ENCODE measurements at places on chromosomes 1 and 21.

DNA sequence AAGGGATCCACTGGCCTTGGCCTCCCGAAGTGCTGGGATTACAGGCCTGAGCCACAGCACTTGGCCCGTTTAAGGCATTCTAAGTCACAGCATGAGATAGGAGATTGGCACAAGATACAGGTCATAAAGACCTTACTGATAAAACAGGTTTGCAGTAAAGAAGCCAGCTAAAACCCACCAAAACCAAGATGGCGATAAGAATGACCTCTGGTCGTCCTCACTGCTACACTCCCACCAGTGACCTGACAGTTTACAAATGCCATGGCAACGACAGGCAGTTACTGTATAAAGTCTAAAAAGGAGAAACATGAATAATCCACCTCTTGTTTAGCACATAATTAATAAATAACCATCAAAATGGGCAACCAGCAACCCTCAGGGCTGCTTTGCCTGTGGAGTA is 33.3 kb upstream of the RCC2 start:
- no peak for DNase-seq

- DNase-seq: no peak
Measured at GRCh38 chr1:155904261-155904660, 6.9 kb downstream of the RIT1 start.

DNA sequence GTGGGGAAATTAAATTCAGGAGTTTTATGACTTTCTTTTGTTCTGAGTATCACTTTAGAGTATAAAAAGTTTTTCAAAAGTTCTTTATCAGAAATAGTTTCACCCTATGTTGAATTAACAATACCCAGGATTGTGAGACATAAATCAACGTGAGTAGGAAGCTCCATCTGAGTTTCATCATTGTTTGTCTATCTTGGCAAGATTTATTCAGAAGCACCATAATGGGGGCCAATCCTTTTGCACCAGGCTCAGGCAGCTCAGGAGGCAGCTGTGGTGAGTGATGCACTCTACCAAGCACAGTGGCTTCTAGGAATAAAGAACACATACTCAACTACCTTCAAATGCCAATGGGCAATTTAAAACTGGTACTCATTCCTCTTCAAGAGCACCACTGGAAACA is 12.0 kb downstream of the CREG1 start:
- DNase-seq: no peak

GRCh38 chr1:222126052-222126451 is 384.2 kb upstream of the DUSP10 start:
- no peak for DNase-seq

- DNase-seq: no peak
Measured at GRCh38 chr1:236751935-236752334, 43.2 kb upstream of the MTR start.

- no peak for DNase-seq
Measured at GRCh38 chr1:115726161-115726560, 42.4 kb downstream of the CASQ2 start.

- DNase-seq: peak; percentile 37
Measured at GRCh38 chr1:41371630-41372599, 10.7 kb downstream of the FOXO6 start.

DNA sequence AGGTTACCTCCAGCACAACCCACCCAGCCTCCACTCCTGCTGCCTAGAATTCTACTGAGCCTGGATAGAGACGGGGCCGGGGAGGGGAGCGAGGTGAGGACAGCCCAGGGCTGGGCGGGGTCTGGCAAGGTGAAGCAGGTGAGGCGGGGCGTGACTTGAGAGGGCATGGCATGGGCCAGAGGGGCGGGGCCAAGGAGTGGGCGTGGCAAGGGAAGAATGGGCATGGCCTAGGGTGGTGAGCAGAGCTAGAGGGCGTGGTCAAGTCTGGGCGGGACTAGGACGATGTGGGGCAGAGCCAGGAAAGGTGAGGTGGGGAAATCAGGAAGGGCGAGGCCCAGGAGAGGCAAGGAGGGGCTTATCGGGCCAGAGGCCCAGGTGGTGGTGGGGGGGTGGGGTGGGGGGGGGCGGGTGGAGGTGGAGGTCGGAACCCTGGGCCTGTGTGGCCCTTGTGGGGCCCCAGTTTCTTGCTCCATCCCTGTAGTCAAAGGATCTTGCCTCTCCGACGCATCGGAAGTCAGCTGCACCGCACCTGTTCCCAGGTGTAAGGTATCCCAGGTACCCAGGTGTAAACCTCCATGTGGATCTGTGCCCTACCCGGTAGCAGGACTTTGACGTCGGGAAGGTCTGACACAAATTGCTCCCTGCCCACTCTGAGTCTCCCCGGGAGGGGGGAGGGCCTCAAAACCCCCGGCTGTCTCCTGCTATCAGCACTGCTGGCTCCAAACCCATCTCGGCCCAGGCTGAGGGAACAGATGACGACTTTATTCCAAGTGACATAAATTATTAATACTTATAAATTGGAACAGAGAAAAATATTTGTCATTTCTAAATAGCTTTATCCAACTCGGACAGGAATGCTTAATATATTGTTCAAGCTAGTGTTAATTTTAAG is 32.9 kb upstream of the UTS2 start:
- DNase-seq: no peak

- DNase-seq: no peak
Measured at GRCh38 chr1:45442272-45442671, 48.7 kb downstream of the TESK2 start.

- DNase-seq: no peak
Measured at GRCh38 chr1:162725301-162725837, 65.1 kb upstream of the HSD17B7 start.

GRCh38 chr1:194174528-194174927 is 988.1 kb upstream of the B3GALT2 start:
- DNase-seq: no peak

- DNase-seq: no peak
Measured at GRCh38 chr1:17213782-17214148, 8.8 kb downstream of the PADI1 start.

DNA sequence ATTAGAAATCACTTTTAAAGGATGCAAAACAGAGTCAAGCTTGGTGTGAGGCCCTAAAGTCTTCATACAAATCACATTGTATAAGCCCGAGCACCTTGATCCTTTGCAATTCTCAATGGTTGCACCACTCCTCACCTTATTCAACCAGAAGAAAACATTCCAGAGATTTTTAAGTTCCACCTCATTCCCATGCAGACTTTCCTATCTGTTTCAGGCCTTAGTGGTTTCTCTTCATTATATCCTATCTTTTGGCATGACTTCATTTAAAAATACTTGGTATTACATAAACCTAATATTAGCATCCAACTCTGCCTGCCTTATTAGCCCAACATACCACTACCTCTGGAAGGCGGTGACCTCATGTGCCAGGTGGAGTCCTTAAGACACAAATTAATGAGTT is 9.3 kb upstream of the GREM2 start:
- no peak for DNase-seq

Data from hippocampal formation (tissue), 2 donors.